ENCODE measurements at places on chromosomes 11 and 22.

- no peak for DNase-seq
Observed at GRCh38 chr11:1866776-1867175, 13.9 kb downstream of the LSP1 start.

- DNase-seq: no peak
Observed at GRCh38 chr11:11969380-11970215, 38.8 kb downstream of the DKK3 start.

- no peak for DNase-seq
Observed at GRCh38 chr11:13346470-13346869, 68.9 kb downstream of the BMAL1 start.

GRCh38 chr11:116984186-116984585, 114.0 kb downstream of the SIK3 start:
- no peak for DNase-seq

DNA sequence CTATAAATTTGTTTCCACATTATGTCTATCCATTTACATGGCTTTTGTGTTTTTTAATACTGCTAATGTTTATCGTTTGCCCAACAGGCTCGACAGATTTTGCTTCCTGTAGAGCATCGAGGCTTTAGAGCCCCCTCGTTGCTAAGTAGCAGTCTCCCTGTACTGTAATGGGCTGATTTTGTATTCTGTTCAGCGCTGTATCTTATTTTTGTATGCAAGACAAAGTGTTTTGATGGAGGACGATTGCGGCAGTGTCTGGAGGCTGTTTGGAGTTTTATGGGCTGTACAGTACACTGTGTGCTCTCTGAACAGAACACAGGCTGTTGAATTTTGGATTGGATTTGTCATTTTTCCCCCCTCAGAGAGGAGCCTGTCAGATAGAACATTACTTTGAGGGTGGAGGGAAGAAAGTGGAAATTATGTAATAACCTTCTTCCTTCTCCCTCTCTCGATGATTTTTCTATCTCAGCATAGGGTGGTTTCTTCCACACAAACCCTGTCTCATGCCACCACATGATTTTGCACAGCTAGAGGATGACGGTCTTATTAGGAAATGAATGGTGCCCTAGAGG, 104.4 kb downstream of the ZBTB16 start:
- no peak for DNase-seq

DNA sequence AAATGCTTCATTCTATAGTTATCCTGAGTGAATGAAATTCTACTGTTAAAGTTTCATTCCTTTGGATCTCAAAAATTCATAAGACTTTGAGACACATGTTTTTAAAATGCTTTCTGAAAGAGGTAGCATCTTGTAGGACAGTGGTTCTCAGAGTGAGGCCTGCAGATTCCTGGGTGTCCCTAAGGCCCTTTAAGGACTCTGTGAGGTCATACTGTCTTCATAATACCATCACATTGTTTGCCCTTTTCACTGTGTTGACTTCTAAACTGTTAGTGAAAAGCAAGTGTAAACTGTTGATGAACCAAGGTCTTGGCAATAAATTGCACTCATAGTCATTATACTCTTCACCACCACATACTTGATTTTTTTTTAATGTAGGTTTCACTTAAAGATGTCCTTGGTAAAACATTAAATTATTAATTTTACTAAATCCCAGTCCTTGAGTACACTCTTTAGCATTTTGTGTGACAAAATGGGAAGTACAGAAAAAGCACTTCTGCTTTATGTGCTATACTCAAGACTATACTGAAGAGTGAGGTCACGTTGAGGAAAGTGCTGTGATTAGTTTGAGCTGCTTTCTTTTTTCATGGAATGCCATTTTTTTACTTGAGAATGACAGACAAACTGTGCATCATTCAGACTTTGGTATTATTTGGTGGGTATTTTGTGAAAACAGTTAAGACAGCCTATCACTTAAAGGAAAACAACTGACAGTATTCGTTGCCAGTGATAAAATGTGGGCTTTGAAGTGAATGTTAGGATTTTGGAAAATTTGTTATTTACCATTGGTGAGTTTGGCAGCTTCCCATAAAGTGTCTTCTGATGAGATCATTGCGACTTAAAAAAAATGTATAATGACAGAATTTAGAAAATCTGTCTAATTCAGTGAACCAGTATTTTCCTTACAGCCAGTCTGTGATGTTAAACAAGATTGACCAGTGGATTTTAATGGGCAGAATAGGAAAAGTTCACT, 61.1 kb downstream of the SPECC1L start:
- DNase-seq: no peak

- no peak for DNase-seq
Observed at GRCh38 chr11:111596319-111596718, 5.9 kb upstream of the SIK2 start.

DNA sequence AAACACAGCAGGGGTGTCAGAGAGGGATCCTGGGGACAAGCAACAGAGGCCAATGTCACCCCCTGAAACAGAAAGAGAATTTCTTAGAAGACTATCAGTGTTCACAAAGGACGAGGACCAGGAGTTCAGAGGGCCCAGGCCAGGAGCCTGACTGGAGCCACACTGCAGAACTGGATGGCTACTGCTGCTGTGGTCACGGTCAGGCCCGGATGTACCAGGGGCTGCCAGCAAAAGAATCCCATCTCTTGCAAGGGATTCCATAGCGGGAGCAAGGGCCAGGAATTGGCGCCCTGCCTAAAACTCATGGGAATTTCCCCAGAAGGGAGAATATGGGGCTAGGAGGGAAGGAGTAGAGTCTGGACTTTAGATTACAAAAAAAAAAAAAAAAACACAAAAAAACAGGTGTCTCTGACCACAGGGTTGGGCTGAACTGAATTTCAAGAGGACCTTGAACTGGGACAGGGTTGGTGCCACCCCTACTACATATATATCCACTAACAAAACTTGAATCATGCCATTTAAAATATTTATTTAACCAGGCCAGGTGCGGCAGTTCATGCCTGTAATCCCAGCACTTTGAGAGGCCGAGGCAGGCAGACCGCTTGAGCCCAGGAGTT, 15.7 kb upstream of the KCTD14 start:
- DNase-seq: no peak

DNA sequence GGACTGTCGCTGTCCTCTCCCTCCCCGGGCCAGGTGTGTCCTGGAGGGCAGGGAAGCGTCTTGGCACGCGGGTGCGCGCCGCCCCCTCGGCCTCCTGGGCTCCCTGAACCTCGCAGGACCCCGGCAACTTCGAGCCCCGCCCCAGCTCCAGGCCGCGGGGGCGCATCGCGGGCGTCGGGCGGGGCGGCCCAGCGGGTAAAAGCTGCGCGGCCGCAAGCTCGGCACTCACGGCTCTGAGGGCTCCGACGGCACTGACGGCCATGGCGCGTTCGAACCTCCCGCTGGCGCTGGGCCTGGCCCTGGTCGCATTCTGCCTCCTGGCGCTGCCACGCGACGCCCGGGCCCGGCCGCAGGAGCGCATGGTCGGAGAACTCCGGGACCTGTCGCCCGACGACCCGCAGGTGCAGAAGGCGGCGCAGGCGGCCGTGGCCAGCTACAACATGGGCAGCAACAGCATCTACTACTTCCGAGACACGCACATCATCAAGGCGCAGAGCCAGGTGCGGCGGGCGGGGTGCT, at the start of gene CST6:
Gene CST6, plus strand, starts transcription at position 224 of the 519 bp plus-strand sequence. Its CDS starts 37 bp downstream, at position 261.
- DNase-seq: no peak

DNA sequence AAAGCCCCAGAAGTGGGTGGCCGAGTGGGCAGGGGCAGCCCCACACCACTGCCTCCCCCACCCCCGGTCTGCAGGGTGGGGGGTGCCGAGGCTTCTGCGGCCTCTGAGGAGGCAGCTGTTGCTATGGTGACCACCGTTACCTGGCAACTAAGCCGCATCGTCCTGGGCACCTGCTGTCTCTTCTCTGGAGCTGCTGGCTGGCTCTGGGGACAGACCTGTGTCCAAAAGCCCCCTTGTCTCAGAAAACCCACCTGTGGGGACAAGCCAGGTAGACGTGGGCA, 79.9 kb upstream of the PRR5 start:
- peak; percentile 27 for DNase-seq

DNA sequence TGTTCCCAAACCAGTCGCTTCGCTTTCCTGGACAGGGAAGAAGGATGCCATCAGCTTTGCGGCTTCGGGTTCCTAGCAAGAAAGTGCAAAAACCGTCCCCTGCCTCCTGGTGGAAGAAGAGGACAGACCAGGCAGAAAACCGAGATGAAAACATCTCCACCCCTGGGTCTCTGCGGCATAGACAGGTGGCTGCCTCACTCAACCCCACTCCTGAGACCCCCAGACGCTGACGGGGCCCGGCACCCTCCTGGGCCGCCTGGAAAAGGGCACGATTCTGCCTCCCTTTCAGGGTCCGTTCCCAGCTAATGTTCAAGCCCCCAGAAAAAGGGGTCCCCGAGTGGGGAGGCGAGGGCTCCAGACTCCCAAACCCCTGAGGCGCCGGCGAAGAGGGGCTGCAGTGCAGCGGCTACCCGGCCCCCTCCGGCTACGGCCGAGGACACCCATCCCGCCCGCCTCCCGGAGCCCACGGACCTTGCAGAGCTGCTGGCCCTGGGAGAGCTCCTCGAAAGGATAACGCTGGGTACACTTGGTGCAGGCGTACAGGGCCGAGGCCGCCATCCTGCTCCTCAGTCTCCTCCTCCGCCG, 569 bp downstream of the FAM76B start:
- peak; percentile 5 for DNase-seq

DNA sequence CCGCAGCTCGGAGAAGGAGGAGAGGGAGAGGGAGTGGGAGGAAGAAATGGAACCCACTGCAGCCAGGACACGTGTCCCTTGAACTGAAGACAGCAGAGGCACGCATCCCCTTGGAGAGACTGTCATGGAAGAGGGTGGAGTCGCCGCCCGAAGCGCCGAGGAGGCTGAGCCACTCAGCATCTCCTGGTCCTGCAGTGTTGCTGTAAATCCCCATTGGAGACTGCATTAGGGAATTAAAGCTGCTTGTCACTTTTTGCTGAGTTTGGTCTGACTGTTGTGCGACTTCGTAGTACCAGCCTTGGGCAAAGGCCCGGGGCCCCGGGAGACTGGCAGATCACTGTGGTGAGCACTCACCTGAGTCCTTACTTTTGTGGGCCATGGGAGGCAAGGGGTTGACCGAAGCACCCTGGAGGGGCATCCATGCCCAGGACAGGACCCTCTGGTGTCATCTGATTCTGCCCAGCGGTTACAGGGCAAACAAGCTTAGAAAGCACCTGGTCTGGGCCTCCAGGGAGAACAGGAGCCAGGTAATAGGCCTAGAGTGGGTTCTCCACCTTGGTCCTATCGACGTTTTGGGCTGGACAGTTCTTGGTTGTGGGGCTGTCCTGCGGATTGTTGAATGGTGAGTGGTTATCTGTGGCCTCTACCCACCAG, 797 bp downstream of the VPREB1 start:
- DNase-seq: no peak

DNA sequence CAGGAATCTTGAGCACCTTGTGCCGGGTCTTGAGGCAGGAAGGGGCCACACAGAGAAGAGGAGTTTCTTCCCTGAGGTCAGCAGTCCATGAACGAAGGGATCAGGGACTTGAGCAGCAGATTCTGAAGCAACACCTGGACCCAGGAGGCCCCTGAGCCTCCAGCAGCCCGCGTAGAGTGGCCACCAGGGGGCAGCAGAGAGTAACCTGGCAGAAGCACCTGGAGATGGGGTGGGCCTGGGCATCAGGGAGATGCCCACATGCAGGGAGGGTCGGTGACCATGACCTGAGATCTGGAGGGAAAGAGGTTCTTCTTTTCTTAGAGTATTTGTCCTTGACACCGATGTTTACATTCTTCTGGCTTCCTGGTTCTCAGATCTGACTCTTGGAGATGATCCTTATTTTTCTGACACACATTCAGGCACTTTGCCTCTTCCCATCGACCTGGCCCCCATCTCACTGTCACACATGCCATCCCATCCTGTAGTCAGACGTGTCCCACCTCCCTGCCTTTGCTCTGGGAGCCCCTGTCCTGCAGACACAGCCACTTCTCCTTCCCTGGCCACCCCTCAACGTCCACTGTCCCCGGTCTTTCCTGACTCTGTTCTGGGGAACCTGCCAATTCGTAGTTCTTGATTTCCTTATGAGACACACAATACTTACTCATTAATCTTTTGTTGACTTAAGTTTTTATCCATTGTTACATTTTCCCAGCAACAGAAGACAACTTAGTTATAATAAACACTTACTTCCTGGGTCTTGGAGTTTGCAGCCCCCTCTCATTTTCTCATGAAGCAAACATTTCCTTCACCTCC, 66.5 kb downstream of the GGTLC2 start:
- peak; percentile 65 for DNase-seq

DNA sequence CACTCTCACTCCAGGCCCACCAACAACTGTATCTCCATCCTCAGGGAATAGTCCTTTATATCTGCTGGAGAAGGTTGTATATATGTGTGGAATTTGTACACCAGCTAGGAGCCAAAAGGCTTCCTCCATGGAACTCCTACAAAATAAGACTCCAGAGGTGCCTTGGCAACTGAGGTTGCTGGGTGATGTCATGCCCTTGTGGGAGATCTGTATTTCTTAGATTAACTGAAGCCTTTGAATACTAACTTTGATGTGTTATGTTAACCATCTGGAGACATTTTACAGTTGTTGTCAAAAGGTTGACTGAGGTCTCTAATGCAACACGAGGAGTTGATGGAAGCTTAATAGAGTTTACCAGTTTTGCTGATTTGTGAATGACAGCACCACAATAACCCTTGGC, 139.5 kb upstream of the TTC12 start:
- DNase-seq: no peak

- no peak for DNase-seq
Observed at GRCh38 chr11:129396454-129396853, 20.8 kb downstream of the BARX2 start.

GRCh38 chr11:123082977-123083376, 21.0 kb upstream of the HSPA8 start:
- no peak for DNase-seq

DNA sequence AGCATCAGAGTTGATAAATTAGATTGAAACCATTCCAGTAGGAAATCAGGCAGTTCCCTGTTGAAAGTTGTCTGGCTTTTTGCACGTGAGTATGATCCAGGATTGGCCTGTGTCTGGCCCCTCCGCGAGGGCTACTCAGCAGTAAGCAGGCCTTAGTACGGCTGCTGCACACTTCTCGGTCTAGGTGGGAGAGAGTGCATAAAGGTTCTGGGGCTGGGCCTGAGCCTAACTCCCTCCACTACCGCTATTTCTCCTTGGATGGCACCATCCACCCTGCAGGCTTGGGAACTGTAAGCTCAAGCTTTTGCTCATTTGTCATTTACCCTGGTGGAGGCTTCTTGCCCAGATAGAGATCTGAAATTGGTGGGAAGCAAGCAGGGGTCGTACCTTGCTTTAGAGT, 22.0 kb downstream of the TUB start:
- DNase-seq: no peak

All from effector memory CD4-positive, alpha-beta T cell (primary cell).